Stimulated activated CD8-positive, alpha-beta memory T cell treated with anti-CD3 and anti-CD28 coated beads, Interleukin-15, amount 100 ng/mL, for 1 hour (primary cell): ENCODE measurements at places on chromosomes 1 and 21.

DNA sequence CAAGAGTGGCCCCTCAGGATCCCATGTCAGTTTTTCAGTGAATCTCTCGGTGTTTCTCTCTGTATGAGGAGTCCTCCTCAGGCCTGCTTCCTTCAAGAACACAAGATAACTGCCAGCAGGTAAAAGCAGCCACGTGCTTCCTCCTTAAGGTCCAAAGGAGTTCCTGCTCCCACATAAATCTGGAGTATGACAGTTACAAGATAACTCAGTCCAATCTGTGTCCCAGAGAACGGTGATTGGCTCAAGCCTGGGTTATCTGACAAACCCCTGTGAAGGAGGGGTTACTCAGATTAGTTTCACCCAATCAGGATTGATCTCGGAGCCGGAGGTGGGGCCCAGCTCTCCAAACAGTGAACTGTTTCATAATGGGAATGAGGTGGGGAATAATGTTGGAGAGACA, 5.8 kb upstream of the ANKRD13C start:
- DNase-seq: no peak

DNA sequence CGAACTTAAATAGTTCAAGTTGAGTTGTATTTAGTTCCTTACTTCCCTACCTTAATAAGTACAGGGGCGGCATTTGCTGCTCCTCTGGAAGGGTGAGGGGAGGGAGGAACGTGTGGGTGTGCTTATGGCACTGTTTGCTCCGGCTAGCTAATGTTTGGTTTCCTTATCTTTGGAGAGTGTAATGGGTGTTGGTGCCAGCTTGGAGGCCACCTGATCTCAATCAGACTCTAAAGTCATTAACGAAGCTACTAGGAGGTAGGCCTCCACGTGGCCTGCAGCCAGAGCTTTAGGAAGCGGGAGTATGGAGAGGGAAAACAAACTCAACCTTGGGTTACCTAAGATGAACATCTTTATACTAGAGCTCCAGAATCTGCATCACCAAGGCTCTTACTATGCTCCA, 43.0 kb upstream of the RAP1A start:
- DNase-seq: no peak

GRCh38 chr1:219876798-219877209, 51.6 kb downstream of the SLC30A10 start:
- no peak for DNase-seq

DNA sequence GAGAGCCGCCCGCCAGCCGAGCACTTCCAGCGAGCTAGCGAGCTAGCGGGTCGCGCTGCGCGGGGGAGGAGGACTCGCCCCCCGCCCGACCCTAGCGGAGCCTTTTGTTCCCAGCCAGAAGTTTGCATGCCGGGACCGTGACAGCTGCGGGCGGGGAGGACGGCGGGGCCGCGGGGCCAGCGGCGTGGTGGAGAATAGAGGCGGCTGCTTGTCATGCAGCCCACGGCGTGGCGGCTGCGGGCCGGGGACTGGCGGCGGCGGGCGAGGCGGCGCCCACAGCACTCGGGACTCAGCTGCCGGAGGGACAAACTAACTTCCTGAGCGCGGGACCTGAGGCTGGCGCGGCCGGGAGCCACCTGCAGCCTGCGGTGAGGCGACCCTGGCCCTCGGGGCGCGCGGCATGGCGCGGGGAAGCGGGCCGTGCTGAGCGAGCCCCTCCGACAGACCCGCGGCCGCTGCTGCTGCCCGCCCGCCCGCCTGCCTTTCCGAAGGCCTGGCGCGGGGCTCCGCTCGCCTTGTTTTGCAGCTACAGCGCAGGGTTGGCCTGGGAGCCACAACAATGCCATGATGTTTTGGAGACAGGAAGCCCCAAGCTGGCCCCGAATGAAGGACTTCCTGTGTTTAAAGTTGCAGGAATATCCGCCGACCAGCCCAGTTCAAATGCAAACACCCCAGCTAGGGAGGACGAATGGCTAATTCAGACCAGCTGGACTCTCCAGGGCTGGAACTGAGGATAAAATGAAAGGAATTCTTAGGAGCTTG, 82.2 kb upstream of the BMP8A start:
- DNase-seq: no peak

DNA sequence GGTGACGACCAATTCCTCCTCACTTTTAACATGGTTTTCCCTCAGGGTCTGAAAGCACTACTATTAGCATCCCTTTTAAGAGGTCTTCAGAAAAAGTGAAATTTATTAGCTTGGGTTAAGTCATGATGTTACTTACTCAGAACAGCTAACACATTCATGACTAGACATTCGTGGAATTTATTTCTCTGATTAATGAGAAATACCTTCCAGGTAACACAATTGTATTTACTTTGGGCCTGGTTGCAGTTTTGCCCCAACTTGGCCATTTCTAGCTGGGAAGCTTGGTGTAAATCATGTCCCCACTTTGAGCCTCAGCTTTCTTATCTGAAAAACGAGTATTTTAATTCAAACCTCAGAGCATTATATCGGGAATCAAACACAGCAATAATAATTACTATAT, 119.2 kb upstream of the SPATA6 start:
- DNase-seq: no peak

DNA sequence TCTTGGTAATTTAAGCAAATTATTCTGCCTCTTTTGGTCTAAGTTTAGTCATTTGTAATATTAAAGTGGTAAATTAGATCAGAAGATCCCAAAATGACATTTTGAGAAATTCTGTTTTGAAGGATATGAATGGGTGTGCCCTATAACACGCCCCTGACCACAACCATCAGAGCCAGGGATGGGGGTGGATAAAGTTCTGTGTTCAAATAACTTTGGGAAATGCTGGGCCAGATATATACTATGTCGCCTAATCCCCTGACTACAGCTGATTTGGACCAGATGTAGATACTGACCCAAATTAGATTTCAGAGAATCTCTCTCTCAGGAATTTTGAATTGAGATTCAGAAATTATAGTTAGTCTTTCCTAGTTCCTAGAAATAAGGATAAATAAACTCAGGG, 21.2 kb upstream of the EDEM3 start:
- DNase-seq: no peak

DNA sequence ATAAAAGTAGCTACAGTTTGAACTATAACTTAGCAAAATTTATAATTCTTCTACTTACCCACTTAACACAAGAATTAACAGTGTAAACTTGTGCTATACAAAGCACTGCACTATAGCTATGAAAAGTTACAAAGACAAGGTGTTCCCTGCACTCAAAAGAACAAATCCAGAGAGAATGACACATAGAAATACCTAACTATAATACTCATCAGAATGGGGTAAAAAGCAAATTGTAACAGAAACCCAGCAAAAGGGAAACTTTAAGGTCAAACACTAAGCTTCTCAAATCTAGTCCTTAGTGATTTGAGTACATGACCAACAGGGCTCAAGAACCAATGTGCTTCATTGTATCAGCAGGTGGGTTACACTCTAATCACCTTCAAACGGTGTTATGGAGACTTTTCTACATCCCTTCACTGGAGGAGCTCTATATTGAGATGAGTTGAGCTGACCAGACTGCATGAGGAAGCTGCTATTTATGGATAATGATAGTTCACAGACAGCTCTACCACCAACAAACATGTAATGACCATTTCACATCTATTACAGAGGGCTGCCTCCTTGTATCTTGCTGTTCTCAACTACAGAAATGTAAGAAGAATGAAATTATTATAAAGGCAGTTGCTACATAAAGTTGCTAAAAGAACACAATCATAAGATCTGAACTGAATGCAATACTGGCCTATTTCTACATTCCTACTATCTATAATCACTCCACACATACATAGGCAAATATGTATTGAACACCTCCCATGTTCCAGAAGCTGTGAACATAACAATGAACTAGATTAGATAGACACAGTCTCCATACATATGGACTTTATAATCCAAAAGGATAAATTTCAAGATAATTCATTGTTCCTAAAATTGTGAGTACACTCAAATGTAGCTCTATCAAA, 47.6 kb downstream of the PIK3R3 start:
- DNase-seq: no peak

DNA sequence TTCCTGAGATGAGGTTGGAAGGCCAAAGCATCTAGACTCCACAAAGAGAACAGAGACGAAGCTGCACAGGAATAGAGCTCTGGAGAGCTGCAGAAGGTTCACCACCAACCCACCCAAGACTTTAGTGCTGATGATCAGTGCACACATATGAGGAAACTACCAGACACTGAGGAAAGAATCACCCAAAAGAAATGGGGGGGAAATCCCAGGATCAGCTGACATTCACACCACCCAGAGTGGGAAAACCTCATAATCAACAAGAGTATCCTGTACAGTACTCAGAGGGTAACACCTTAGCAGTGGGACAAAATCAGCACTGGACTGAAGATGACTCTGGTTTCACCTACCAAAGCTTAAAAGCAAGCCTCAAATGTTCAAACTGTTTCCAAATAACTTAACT, 36.4 kb downstream of the DENND1B start:
- no peak for DNase-seq
